ENCODE measurements at places on chromosomes 2 and 18. TPM values are rescaled to one million over a fixed set of nuclear protein-coding genes. Genes with fewer than 3 reads are reported as not detected.

HOXD9 gene
- total RNA-seq = 1.5 TPM

DNA sequence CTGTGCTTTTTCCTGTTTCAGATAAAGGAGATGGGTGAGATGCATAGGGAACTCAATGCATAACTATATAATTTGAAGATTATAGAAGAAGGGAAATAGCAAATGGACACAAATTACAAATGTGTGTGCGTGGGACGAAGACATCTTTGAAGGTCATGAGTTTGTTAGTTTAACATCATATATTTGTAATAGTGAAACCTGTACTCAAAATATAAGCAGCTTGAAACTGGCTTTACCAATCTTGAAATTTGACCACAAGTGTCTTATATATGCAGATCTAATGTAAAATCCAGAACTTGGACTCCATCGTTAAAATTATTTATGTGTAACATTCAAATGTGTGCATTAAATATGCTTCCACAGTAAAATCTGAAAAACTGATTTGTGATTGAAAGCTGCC lies 16.4 kb upstream of the MSH2 start:
- DNase-seq = no peak

BCL11A gene
- total RNA-seq = 47.9 TPM

UGT1A7 gene
- total RNA-seq = not detected

DNA sequence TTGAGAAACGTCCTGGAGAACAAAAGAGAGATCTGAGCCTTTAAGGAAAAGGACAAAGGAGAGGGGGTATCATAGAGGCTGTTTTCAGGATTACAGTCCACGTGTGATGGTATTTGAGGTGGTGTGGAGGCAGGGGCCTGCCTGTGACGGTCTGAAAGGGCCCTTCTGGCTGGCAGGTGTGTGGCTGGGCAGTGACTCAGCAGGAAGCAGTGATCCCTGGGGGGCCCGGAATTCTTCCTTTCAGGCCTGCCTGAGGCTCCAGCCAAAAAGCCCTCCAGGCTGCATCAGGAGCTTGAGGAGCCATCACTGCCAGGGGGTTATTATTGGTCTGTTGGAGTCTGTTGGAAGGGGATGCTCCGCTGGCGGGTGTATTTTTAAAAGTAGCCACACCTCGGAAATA lies 97.2 kb upstream of the TMEM18 start:
- no peak for DNase-seq

SLC5A7 gene
- total RNA-seq = 0.36 TPM

DNA sequence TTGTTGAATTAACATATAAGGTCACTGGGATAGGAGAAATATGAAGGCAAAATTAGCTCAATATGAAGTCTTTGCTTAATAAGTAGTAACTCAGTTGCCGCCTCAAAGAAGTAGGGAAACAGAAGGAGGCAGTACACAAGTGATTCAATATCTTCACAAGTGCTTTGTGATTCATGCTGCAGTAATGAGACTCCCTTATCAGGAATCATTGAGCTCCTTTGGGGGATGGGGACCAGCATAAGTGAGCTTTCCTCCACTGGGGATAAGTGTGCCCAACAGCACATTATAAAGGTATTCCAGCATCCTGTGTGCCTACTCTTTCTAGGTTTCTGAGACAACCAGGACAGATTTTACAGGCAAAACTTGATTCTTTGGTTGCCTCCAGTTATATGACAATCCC lies 323.4 kb upstream of the UBE2E3 start:
- no peak for DNase-seq

CNDP1 gene
- 0.48 TPM for total RNA-seq

- DNase-seq = peak; percentile 79
Observed at GRCh38 chr2:70086278-70086837, 919 bp upstream of the PCBP1 start.

DNA sequence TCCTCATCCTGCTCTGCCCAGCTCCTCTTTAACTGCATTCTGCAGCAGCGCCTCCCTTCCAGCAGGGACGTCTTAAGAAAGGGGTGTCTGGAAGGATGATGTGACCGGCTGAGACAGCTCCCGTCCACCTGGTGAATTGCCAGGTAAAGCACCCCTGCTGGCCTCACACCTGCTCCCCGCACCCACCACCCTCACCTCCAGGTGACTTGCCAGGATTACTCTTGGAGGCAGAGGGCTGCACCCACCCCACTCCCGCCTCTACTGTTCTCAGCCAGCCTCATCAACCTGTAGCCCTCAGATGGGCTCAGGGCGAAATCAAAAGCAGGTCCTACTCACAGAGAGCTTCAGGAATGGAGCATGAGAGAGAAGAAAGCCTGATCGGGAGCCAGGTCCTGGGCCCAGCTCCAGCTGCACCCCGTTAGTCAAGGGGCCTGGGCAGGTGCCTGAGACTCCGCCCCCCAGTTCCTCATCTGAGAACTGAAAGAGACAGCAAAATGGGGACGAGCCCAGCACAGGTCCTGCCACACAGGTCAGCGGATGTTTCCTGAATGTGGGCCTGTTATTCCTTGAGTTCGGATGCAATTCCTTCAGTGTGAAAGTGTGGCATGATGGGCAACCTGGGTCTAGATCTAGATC lies 5.6 kb downstream of the ADRA2B start:
- DNase-seq = no peak

RGPD8 gene
- 5.5 TPM for total RNA-seq

CD28 gene
- total RNA-seq = 0.17 TPM
